ENCODE measurements at places on chromosomes 7 and 10.
A peak's percentile ranks its signal among the peaks of the same experiment; 100 is the strongest.

GRCh38 chr7:5494683-5495561 lies 71.3 kb upstream of the TNRC18 start:
- H3K36me3 ChIP-seq: peaks cover 19% of the 10 kb centered on the region
- H3K4me3 ChIP-seq: peak overlapping the region; percentile 10
- H3K27ac ChIP-seq: no peak overlapping the region
- no peaks in the 10 kb centered on the region for H3K27me3 ChIP-seq
- peaks cover 24% of the 10 kb centered on the region for H3K4me1 ChIP-seq

- H3K27me3 ChIP-seq: peaks cover 12% of the 10 kb centered on the region
- peak overlapping the region; percentile 27 for H3K4me3 ChIP-seq
Measured at GRCh38 chr10:42950606-42951485, 126.0 kb upstream of the RET start.

DNA sequence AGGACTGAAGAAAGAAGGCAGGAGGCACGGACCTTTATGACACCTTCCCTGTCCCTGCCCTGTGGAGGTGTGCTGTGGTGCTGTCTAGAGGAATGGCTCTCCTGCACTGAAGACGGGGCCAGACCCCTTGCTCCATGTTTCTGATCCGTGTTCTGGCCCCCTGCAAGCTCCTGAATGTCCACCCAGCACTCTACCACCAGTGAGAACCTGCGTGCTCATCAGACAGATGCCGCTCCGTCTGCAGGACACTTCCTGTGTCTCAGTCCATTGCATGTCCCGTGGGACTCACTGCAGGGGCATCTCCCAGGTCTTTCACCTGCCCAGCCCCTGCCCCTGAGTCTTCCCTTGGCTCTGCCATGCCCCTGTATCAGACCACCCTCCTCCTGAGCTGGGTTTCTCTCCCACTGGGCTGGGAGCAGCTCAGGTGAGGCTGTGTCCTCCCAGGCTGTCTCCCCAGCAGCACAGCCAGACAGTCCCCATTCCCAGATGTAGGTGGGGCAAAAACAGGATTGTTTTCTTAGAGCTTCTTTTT lies 278.3 kb upstream of the ZNF32 start:
- H3K4me3 ChIP-seq: no peak overlapping the region
- DNase-seq: no peak
- no peaks in the 10 kb centered on the region for H3K27me3 ChIP-seq
- no peaks in the 10 kb centered on the region for H3K4me1 ChIP-seq
- no peaks in the 10 kb centered on the region for H3K36me3 ChIP-seq

DNA sequence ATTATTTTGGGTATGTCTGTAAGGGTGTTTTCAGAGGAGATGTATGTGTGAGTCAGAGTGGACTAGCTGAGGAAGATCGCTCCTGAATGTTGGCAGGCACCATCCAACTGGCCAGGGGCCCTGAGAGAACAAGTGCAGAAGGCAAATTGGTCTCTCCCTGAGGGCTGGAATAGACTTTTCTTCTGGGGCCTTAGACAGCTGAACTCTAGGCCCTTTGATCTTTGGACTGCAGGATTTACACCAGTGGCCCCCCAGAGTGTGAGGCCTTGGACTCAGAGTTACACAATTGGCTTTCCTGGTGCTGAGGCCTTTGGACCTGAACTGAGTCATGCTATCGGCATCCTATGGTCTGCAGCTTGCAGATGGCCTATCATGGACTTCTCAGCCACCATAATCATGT lies 217.2 kb downstream of the REEP3 start:
- H3K27me3 ChIP-seq: no peaks in the 10 kb centered on the region
- H3K27ac ChIP-seq: no peak overlapping the region
- H3K36me3 ChIP-seq: no peaks in the 10 kb centered on the region
- H3K4me1 ChIP-seq: no peaks in the 10 kb centered on the region

- peak; percentile 25 for DNase-seq
- no peak overlapping the region for H3K4me3 ChIP-seq
- H3K27ac ChIP-seq: no peak overlapping the region
- no peaks in the 10 kb centered on the region for H3K27me3 ChIP-seq
- H3K36me3 ChIP-seq: no peaks in the 10 kb centered on the region
Measured at GRCh38 chr10:132679217-132679595, 106.7 kb downstream of the NKX6-2 start.

DNA sequence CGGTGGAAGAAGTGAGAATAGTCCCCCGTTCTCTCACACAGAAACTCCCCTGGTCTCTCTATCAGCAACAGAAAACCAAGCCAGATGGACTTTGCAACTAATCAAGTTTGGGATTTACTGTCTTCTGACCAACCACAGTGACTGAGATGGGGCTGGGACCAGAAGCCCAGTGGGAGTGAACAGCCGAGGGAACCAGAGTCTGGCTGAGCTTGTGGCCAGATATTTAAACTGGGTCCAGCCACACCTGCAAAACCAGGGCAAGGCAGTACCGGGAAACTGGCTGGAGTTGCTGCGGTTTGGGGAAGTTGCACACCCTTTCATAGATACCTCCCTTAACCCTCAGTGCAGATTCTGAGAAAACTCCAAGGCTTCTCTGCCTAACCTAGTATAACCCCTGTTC lies 6.0 kb downstream of the GSTK1 start:
- peaks cover 36% of the 10 kb centered on the region for H3K36me3 ChIP-seq
- no peaks in the 10 kb centered on the region for H3K27me3 ChIP-seq
- DNase-seq: no peak
- H3K4me3 ChIP-seq: no peak overlapping the region

- H3K36me3 ChIP-seq: no peaks in the 10 kb centered on the region
- H3K27ac ChIP-seq: peak overlapping the region; percentile 90
Measured at GRCh38 chr10:110208614-110209453, 1.4 kb downstream of the MXI1 start.

GRCh38 chr10:123150271-123150985 lies 2.5 kb downstream of the HMX2 start:
- DNase-seq: no peak
- no peaks in the 10 kb centered on the region for H3K36me3 ChIP-seq
- H3K4me1 ChIP-seq: peaks cover 59% of the 10 kb centered on the region
- peaks cover 82% of the 10 kb centered on the region for H3K27me3 ChIP-seq

GRCh38 chr7:70953331-70953741 lies 178.6 kb upstream of the GALNT17 start:
- no peak for DNase-seq
- no peaks in the 10 kb centered on the region for H3K27me3 ChIP-seq
- no peaks in the 10 kb centered on the region for H3K4me1 ChIP-seq
- no peak overlapping the region for H3K27ac ChIP-seq

DNA sequence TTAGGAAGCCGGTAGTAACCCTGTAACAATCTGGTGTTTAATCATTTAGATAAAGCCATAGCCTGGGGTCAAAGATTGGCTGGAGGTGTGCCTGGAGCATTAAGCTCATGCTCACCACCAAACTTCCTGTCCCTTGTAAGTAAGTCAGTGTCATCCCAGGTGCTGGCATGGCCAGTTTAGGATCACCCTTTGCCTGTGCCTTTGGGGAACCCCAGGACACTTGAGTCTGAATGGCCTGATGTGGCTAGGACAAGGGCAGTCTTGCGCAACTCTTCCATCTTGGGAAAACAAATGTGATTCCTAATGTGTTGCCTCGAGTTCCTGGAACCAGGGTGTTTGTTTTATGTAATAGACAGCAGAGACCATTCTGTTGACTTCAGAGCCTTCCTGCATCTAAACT lies 154.8 kb downstream of the GRK5 start:
- no peak overlapping the region for H3K4me3 ChIP-seq
- H3K36me3 ChIP-seq: no peaks in the 10 kb centered on the region
- H3K27me3 ChIP-seq: no peaks in the 10 kb centered on the region
- DNase-seq: no peak

DNA sequence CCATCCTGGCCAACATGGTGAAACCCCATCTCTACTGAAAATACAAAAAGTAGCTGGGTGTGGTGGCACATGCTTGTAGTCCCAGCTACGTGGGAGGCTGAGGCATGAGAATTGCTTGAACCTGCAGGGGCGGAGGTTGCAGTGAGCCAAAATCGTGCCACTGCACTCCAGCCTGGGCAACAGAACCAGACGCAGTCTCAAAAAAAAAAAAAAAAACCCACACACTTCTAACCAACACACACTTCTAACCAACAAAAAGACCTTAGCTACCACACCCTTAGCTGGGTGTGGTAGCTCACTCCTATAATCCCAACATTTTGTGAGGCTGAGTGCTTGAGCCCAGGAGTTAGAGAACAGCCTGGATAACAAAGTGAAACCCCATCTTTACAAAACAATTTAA lies 33.9 kb upstream of the SPOCK2 start:
- no peak overlapping the region for H3K27ac ChIP-seq
- no peaks in the 10 kb centered on the region for H3K4me1 ChIP-seq
- no peak overlapping the region for H3K4me3 ChIP-seq
- H3K36me3 ChIP-seq: peaks cover 4% of the 10 kb centered on the region
- no peak for DNase-seq

GRCh38 chr10:34681933-34682332 lies 133.2 kb downstream of the PARD3 start:
- H3K27ac ChIP-seq: no peak overlapping the region
- no peaks in the 10 kb centered on the region for H3K36me3 ChIP-seq
- no peak for DNase-seq
- no peak overlapping the region for H3K4me3 ChIP-seq
- no peaks in the 10 kb centered on the region for H3K27me3 ChIP-seq

- H3K27ac ChIP-seq: no peak overlapping the region
- no peaks in the 10 kb centered on the region for H3K4me1 ChIP-seq
- no peaks in the 10 kb centered on the region for H3K36me3 ChIP-seq
- H3K4me3 ChIP-seq: no peak overlapping the region
Measured at GRCh38 chr7:13639396-13639795, 350.1 kb downstream of the ETV1 start.

Measured in suprapubic skin (tissue), 4 donors.